ENCODE measurements at places on chromosomes 5 and 9.

- DNase-seq, result no peak
Measured at GRCh38 chr5:74149395-74149794, 491.1 kb downstream of the ENC1 start.

- DNase-seq, result peak; percentile 65
Measured at GRCh38 chr5:67209141-67209771, 12.7 kb upstream of the CD180 start.

DNA sequence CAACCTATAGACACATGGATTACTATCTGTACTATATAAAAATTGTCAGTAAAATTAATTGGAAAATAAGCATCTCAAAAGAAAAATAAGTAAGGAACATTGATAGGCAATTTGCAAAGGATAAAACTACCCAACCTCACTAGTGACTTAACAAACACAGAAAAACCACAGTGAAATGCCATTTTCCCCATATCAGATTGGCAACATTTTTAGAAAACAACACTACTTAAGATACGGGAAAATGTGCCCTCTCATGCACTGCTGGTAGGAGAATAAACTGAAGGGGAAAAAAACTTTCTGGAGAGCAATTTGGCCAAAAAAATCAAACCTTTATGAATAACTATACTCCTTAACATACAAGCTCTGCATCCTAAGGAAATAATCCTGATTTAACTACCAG, 254.0 kb downstream of the DEPDC1B start:
- no peak for DNase-seq

GRCh38 chr5:24623031-24623430, 21.7 kb downstream of the CDH10 start:
- no peak for DNase-seq

DNA sequence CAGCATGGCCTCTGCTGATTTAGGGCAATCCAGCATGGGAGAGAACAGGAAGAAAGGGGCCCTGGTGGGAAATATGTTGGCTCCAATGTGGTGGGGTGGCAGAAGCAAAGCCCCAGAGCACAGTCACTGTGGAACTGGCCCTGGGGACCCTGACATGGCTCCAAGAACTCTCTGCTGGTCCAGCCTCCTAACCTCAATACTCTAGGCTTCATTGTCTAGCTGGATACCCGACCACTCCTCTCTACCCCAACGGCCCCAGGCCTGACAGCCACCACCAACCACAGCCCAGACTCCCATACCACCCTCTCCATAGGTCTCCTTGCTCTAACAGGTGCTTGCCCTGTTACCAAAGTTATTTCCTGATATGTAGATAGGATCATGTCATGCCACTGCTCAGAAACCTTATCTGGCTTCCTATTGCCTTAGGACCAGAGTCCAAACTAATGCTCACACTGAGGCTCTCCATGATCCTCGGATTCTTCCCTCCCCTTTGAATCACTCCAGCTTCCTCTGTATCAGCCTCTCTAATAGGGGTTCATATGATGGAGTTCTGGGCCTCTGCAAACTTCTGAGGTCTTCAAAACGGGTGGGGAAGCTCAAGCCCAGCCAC, 12.9 kb downstream of the ACSL6 start:
- DNase-seq, result no peak

DNA sequence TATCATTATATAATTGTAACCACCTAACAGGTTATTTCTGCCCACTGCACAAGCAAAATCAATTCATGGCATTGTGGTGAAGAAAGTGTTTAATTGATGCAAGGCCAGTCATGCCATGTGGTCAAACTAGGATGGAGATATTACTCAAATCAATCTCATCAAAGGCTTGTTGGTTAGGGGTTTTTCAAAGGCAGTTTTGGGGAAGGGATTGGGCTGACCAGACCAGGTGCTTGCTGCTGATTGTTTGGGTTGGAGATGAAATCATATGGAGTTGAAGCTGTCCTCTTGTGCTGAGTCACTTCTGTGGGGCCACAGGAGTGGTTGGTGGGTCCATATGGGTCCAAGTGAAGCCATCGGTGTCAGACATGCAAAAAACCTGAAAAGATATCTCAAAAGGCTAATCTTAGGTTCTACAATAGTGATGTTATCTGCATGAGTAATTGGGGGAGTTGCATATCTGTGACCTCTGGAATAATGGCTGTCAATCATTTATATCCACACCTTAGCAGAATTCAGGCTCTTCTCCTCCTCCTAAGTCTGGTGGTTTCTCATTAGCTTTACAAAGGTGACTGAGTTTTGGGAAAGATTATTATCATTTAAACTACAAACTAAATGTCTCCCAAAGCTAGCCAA, 44.9 kb downstream of the HMGCS1 start:
- DNase-seq, result no peak

DNA sequence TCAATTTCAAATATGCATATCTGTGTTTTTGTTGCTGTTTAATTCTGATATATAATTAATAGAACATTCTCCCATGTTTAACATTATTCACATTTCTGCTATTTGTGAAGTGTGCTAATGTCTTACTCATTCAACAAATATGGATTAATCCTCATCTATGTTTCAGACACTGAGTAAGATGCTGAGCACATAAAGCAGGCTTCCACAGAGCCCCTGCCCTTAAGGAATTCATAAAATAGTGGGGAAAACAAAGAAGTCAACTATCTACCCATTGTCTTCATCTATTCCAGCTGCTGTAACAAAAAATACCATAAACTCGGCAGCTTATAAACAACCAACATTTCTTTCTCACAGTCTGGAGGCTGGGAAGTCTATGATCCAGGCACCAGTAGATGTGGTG, 333.3 kb downstream of the SEMA5A start:
- DNase-seq, result no peak

Measured in stimulated activated CD4-positive, alpha-beta T cell treated with anti-CD3 and anti-CD28 coated beads, Interleukin-15, amount 100 ng/mL, for 24 hours (primary cell).